ENCODE measurements at places on chromosomes 6 and 20.

DNA sequence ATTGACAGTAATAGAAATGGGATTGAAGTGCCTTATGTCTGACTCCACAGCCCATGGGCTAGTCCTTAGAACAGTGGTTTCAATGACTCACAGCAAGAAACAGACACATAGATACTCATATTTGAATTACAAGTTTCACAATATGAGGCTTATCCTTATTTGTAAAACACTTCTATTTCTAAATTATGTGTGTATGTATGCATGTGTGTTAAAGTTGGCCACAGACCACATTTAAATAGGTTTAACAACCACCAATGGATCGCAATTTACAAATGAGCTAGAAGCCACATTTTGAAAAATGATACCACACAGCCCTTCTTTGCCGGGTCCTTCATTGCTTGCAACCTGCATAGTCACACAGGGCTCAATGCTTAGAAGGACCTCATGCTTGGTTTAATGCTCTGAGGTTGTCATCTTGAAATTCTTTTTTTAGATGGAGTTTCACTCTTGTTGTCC is 157.8 kb upstream of the PREP start:
- no peak for DNase-seq

DNA sequence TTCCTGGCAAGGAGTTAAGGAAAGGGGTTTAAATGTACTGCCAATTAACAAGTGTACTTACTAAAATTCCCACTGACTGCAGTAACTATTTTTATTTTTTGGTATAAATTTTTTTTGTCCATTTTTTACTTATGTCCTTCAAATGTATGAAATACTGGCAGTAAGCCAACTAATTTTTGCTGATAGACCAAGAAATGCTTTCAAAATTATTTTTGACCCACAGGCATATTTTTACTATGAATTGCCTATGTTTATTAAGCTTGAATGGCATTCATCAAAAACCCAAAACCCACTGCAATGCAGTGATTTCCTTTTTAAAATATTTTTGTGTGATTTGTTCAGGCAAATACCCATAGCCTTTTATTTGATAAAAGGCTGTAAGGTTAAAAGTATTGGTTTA is 560.1 kb downstream of the UTRN start:
- DNase-seq: no peak

GRCh38 chr20:46823271-46823751 is 71.3 kb upstream of the EYA2 start:
- no peak for DNase-seq

DNA sequence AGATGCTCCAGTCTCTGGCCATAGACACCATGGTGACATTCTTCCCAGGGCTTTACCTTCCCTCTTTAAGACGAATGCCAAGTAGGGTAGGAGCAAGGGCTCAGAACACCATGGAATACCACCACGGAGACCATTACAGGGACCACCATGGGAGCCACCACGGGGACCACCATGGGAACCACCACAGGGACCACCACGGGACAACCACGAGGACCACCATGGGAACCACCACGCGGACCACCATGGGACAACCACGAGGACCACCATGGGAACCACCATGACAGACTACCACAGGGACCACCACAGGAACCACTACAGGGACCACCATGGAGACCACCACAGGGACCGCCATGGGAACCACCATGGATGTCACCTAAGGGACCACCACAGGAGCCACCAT is 66.9 kb upstream of the MPC1 start:
- DNase-seq: no peak

- no peak for DNase-seq
Measured at GRCh38 chr6:36285187-36285671, 15.4 kb downstream of the PNPLA1 start.

- no peak for DNase-seq
Measured at GRCh38 chr20:62726276-62726675, 17.6 kb downstream of the NTSR1 start.
